ENCODE measurements at places on chromosomes 11 and 22. TPM values are rescaled to one million over a fixed set of nuclear protein-coding genes. Genes with fewer than 3 reads are reported as not detected.

The FBLN1 gene
- total RNA-seq, result 39.5 TPM

GRCh38 chr11:60119710-60120109 lies 31.2 kb downstream of the MS4A2 start:
- no peak for ATAC-seq

GRCh38 chr11:71429701-71430100 lies 18.5 kb downstream of the DHCR7 start:
- ATAC-seq, result no peak

GRCh38 chr11:120645639-120646038 lies 134.1 kb downstream of the GRIK4 start:
- no peak for ATAC-seq

- peak; percentile 76 for ATAC-seq
Measured at GRCh38 chr22:18044548-18045271, 20.3 kb upstream of the MICAL3 start.

GRCh38 chr11:86013713-86014112 lies 55.2 kb downstream of the PICALM start:
- no peak for ATAC-seq

DNA sequence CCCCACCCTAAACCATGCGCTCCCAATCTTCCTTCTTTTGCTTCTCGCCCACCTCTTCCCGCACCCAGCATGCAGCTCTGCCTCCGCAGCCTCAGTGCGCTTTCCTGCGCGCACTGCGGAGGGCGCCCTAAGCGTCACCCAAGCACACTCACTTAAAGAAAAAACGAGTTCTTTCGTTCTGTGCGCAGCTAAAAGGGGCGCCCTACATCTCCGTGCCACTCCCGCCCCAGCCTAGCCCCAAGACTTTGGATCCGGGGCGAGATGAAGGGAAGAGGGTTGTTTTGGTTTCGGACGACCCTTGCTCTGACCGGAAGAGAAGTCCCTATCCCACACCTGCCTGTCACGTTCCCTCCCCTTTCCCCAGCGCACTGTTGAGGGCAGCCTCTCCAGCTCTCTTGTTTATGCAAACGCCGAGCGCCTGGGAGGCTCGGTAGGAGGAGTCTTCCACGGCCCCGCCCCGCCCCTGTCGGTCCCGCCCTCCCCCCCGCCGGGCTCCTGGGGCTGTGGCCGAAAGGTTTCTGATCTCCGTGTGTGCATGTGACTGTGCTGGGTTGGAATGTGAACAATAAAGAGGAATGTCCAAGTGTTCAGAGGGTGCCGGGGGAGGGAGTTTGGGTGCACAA lies 5.3 kb downstream of the VSIG2 start:
- peak; percentile 82 for ATAC-seq

DNA sequence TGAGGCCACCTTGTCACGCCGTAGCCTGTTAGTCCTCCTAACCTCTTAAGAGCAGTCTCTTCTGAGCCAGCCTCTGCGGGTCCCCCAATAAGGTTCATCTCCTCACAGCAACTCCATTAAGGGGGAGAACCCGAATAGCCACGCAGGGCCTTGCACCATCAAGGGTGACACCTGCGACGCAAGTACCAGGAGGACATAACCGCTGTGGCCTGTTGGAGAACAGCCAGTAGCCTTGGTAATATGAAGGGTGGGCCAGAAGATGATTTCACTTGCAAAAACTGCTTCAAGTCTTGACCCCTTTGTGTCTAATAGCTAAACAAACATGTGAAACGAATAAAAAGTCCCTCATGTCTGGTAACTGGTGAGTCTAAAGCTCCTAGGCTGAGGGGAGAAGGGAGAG lies 14.8 kb downstream of the ARFGAP2 start:
- ATAC-seq, result no peak

The CD59 gene
- total RNA-seq, result 319 TPM

DNA sequence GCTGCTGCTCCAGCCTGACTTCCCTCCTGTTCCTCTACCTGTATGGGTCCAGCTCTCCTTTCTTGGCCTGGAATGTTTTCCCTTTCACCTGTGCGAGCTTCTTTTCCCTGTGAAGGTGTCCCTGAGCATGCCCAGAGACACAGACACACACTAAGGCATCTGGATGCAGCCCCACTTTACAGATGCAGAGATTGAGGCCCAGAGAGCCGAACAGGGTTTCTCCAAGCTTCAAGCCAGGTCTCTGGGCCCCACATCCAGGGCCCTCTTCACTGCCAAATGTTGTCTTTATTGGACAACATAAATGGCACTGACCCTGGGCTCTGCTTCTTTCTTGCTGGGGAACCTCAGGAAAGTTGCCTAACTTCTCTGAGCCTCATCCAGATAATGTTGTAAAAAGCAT lies 561.6 kb downstream of the MIAT start:
- ATAC-seq, result no peak

DNA sequence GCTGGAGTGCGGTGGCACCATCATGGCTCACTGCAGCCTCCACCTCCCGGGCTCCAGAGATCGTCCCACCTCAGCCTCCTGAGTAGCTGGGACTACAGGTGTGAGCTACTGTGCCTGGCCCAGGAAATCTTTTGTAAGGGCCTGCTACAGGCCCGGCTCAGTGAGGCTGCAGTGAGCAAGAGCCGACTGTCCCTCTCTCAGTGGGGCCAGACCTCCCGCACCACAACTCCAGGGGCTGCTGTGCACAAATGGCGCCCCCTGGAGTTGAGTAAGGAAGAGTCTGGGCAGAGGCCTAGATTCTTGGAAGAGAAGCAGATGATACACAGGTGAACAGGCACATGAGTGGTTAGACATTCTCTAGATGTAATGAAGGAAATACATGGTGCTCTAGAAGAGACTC lies 7.0 kb downstream of the SERHL2 start:
- ATAC-seq, result peak; percentile 7

The CARD16 gene
- 14.0 TPM for total RNA-seq

DNA sequence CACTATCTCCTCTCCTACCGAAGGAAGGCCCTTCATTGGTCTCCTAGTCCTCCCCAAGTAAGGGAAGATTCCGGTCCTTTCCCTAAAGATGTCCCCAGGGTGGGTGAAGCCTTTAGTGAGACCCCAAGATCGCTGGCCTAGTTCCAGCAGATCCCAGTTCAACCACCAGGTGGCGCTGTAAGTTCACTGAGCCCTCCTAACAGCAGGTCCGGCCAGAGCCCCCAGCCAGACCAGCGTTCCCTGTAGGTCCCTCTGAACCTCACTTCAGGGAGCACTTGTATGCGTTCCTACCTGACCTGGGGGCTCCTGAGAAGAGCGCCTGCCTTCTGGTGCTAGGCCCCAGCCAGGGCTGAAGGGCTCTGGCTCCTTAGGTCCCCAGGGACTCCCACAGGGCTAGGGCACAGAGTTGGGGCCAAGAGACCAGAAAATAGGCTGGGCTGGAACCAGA lies 38.1 kb downstream of the LMO1 start:
- no peak for ATAC-seq

DNA sequence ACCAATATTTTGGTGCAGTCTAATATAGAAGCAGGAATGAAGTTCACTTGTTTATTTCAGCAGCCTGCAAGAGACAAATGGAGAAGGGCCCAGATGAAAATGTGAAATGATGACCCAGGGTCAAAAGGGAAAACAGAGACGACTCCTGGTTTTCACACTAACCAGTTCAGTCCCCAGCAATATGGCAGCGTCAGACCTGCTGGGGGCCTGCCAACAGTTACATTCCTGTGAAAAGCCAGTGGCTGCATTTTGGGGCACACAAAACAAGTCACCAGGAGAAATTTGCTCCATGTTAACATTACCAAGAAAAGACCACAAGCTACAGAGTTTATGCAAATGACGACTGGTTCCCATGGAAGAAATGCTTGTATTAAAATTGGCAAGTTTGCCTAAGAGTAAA lies 80.2 kb downstream of the CCDC34 start:
- no peak for ATAC-seq

- ATAC-seq, result no peak
Measured at GRCh38 chr11:121456151-121456550, 3.4 kb upstream of the SORL1-AS1 start.

DNA sequence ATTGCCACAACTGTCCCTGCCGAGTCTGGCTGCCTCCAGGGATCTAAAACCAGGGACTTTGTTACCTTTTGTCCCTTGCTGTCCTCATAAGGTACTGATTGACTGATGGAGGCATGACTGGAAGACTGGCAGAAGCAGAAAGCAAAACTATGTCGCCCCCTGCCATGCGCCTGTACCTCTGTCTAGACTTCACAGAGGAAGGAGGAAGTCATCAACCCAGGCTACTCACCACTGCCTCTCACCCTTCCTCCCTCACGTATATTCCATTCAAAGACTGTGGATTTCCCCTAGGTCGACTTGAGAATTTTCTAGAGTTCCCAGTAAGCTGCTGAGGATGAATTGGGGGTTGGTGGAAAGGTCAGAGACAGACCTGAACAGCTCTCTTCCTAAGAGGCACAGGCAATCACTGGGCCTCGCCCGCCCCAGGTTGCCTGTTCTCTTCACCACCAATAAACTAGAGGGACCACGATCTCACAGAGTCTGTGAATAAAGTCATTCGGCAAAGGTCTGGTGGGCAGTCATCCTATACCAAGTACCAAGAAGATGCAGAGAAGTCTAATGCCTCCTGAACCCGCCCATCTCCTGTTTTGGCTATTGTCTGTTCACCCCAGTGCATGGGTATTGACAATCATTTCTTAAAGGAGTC lies 27.5 kb upstream of the CHST1 start:
- no peak for ATAC-seq

- ATAC-seq, result no peak
Measured at GRCh38 chr11:86670911-86671310, 1.5 kb downstream of the ME3 start.

DNA sequence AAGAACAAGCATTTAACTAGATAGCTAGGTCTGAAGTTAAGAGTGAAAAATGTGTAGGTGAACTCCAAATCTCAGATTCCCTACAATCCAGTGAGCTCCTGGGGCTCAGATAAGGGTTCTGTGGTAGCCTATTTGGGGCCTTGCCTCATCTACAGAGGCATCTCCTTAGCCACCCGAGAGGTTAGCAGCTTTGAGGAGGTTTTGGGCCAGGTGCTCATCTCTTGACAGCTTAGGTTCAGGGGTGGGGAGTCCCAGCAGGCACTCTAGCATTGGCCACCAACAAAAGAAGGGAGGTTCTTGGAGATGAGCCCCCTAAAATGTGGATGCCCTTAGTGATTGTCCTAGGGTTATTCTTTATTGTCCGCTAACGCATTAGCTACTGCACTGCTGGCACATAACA lies 184.4 kb upstream of the B3GAT1 start:
- ATAC-seq, result no peak

DNA sequence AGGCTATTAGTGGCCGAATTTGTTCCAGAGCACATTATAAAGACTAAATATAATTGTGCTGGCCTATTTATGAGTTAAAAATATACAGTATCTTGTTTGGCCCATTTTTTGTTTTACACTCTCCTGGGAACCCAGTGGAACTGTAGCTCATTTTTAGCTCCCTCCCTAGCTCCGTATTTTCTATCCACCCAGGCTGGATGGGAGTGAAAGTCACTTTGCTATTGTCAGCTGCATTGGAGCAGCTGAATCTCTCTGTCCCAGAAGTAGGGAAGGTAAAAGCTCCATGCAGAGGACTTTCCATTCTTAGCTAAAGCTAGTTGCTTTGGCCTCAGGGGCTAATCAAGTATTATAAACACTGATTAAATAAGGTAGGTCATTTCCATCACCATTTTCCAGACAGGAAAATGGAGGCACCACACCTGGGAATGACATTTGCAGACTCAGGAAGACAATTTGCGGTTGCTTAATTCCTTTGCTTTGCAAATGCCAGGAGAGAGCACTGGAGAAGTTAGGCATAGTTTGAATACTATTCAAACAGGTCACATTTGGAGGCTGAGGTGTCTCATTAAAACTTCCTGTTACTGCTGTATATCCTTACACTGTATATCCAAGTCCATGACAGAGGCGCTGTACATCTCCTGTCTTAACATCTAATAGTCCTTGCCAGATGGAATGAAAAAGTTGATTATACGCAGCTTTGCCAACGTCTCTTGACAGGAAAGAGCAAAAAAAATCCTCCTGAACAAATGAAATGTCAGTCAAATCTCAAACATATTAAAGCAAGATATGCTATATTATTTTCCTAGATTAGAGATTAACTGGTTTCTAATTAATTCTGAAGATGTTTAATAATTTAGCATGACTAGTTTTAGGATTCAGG lies 338.1 kb upstream of the KIRREL3 start:
- ATAC-seq, result no peak

DNA sequence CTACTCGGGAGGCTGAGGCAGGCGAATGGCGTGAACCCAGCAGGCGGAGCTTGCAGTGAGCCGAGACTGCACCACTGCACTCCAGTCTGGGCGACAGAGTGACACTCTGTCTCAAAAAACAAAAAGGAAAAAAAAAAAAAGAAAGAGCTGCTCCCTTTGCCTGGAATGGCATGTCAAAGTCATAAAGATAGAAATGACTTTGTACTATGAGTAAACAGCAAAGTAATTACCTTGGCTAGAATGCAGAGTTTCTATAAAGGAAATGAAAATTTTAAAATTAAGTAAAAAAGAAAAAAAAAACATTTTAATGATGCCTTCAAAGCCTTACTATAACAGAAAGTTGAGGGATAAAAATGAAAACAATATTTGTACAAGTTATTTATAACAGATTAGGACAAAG lies 10.1 kb downstream of the PPP2R1B start:
- ATAC-seq, result no peak

The OR5D13 gene
- total RNA-seq, result not detected

The MMP27 gene
- not detected for total RNA-seq

DNA sequence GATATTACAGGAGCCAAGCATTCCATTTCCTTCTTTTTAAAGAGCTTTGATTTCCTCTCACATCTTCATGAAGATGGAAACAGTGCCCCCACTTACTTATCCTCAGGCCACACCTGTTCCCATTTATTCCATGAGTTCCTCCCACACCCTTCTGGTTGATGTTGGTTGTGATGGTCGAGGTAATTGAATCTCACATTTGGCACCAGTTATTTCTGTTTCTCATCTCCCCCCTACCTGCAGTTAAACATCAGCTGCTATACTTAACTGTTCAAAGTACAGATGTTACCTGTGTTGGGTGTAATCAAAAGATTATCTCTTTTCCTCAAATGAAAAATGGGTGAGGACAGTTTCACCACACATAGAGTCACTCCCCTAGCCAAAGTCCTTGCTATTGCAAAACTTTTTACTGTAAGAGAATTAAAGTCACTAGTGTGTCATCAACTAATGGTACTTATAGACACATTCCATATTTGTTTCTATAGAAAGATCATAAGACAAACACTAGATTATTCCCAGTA lies 1.9 kb downstream of the TMEM45B start:
- ATAC-seq, result peak; percentile 56

The PNPLA5 gene
- total RNA-seq, result not detected

DNA sequence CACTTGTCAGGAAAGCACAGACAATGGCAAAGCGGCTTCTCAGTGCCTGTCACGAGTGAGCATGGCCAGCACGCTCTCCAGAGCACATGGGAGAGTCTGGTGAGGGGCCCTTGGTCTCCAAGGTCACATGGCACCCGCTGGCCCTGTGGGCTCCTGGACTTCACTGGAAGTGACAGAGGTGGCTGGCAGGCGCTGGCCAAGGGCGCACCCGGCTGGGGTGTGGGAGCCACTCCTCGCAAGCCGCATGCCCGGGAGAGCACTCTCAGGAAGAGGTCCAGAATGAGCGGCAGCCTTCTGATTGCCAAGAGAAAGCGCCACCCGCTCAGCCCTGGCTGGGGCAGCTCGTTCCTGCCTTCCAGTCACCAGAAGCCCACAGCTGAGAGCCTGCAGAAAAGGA lies 17.1 kb upstream of the MOB2 start:
- no peak for ATAC-seq

The AIFM3 gene
- total RNA-seq, result 1.5 TPM

The MAFF gene
- 35.6 TPM for total RNA-seq

The OR5B3 gene
- total RNA-seq, result not detected

- no peak for ATAC-seq
Measured at GRCh38 chr11:62140304-62141110, 16.7 kb downstream of the INCENP start.

The DENND6B gene
- total RNA-seq, result 2.3 TPM

The MYO7A gene
- total RNA-seq, result 0.96 TPM

The APOBEC3C gene
- total RNA-seq, result 29.8 TPM

The HORMAD2 gene
- not detected for total RNA-seq
